ENCODE measurements at places on chromosomes 1 and 21. TPM values are rescaled to one million over a fixed set of nuclear protein-coding genes. Genes with fewer than 3 reads are reported as not detected.

The GBP7 gene
- not detected for total RNA-seq

The GUCA2A gene
- total RNA-seq: not detected

The KIF26B gene
- not detected for total RNA-seq

The LRRC39 gene
- total RNA-seq: 1.0 TPM

The CYP4Z1 gene
- total RNA-seq: not detected

The SLC9C2 gene
- total RNA-seq: not detected

The OPTC gene
- not detected for total RNA-seq

The NBPF20 gene
- 6.0 TPM for total RNA-seq

The MANEAL gene
- total RNA-seq: 1.8 TPM

The FCGR3A gene
- 15.8 TPM for total RNA-seq

The TTC22 gene
- 9.8 TPM for total RNA-seq

The OLFML3 gene
- total RNA-seq: 1.3 TPM

The NCF2 gene
- total RNA-seq: 15.2 TPM

- DNase-seq: no peak
Measured at GRCh38 chr1:91729621-91730358, 156.2 kb downstream of the TGFBR3 start.

GRCh38 chr21:41316200-41317062 lies at the start of gene FAM3B:
Gene FAM3B, plus strand, starts transcription at chr21:41316801. Its CDS starts 79 bp downstream, at chr21:41316880.
- DNase-seq: no peak

DNA sequence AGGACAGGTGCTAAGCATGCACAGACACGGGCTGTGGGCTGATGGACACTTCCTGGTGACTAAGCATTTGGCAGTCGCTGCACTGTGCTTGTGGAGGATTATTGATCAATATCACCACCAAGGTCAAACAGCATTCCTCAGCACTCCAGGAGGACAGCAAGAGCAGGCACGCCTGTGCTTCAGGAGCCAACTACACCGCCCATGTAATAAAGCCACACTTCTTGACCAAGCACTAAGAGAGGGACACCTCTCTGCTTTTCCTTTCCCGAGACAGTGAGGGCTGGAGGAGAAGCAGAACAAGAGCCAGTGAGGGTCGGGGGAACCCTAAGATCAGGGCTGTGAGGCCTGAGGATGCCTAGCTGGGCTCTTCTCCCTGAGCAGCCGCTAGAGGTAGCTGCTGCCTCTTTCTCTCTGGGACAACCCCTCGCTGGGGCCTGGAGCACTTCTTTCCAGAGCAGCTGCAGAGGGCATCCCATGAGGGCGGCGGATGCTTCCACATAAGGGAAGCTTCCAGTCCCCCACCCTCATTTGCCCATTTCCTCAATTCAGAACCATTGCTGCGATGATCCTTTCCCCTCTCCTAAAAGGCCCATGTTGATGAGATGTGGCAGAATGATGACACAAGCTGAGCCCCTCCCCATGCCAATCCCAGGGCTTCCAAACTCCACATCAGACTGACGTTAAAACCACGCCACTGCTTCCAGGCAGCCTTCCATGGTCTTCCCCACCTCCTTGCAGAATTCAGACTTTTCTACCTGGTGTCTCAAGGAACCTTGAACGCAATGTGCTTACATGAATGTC lies 19.1 kb downstream of the RAB7B start:
- DNase-seq: no peak

GRCh38 chr1:207223162-207223561 lies 98.3 kb upstream of the CD55 start:
- no peak for DNase-seq

DNA sequence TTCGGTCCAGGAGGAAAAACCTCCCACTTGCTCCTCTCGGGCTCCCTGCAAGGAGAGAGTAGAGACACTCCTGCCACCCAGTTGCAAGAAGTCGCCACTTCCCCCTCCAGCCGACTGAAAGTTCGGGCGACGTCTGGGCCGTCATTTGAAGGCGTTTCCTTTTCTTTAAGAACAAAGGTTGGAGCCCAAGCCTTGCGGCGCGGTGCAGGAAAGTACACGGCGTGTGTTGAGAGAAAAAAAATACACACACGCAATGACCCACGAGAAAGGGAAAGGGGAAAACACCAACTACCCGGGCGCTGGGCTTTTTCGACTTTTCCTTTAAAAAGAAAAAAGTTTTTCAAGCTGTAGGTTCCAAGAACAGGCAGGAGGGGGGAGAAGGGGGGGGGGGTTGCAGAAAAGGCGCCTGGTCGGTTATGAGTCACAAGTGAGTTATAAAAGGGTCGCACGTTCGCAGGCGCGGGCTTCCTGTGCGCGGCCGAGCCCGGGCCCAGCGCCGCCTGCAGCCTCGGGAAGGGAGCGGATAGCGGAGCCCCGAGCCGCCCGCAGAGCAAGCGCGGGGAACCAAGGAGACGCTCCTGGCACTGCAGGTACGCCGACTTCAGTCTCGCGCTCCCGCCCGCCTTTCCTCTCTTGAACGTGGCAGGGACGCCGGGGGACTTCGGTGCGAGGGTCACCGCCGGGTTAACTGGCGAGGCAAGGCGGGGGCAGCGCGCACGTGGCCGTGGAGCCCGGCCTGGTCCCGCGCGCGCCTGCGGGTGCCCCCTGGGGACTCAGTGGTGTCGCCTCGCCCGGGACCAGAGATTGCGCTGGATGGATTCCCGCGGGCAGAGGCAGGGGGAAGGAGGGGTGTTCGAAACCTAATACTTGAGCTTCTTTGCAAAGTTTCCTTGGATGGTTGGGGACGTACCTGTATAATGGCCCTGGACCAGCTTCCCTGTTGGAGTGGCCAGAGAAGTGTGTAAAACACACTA lies 45.3 kb downstream of the MRPL39 start:
- DNase-seq: peak; percentile 37

GRCh38 chr1:35876988-35877387 lies 6.0 kb upstream of the AGO1 start:
- no peak for DNase-seq

- DNase-seq: no peak
Measured at GRCh38 chr1:30863858-30864604, 44.5 kb downstream of the SDC3 start.

GRCh38 chr1:206722751-206723461 lies 38.2 kb downstream of the MAPKAPK2 start:
- no peak for DNase-seq

- no peak for DNase-seq
Measured at GRCh38 chr1:72060466-72061245, 221.7 kb downstream of the NEGR1 start.

GRCh38 chr1:33267468-33268205 lies 11.3 kb downstream of the ZNF362 start:
- DNase-seq: no peak

DNA sequence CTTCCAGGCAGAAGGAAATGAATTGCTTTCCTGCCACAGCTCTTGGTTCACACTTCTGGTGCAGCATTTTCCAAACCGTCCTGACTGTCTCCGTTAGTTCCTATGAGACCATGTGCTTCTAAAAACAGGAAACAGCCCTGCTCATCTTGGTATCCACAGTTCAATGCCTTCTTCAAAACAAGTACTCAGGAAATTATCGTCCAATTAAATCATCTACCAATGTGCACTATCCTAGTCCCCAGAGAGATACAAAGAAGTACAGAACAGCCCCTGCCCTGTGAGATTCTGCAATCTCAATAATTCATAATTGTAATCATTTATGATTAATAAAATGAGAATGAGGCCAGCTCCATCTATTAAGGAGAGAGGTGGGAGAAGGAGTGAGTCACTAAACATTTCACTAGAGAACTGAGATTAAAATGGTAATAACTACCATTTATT lies 11.2 kb downstream of the CLEC20A start:
- DNase-seq: no peak

GRCh38 chr1:231417513-231417912 lies 4.6 kb downstream of the EGLN1 start:
- no peak for DNase-seq

DNA sequence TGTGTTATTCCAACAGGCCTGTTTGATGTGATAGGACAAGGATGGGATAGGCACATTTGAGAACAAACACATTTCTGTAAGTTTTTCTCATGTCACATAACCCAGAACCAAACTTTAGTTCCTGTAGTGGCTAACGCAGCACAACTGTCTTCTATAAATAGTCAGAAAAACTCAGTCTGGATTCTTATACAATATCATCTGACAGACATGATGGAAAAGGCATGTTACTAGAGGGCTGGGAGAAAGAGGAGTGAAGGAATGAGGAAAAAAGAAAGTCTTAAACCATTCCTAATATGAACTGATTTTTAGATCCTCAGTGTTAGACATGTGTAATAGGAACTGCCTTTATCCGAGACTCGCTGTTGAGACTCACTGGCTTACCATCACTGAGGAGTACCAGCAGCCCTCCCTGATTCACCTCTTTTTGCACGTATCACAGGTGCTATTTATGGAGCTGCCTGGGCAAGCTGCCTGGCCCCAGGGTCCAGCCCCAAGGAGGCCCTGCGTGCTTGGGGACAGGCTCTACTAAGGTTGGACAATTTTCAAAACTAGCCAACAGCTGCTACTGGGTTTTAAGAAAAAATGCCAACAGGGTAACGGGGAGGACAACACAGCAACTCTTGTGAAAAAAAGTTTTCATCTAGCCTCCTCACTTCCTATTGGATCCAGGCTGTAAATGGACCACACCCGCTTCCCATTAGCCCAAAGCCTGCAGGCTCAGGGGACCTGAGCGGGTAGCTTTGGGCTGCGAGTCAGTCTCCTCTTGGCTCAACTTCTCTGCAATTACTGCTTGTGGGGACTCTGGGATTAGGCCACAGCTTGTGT lies 30.7 kb upstream of the SERBP1 start:
- DNase-seq: no peak

- DNase-seq: no peak
Measured at GRCh38 chr1:32390904-32391870, 3.1 kb downstream of the BSDC1 start.

GRCh38 chr21:39961251-39961650 lies 94.0 kb downstream of the PCP4 start:
- DNase-seq: no peak

DNA sequence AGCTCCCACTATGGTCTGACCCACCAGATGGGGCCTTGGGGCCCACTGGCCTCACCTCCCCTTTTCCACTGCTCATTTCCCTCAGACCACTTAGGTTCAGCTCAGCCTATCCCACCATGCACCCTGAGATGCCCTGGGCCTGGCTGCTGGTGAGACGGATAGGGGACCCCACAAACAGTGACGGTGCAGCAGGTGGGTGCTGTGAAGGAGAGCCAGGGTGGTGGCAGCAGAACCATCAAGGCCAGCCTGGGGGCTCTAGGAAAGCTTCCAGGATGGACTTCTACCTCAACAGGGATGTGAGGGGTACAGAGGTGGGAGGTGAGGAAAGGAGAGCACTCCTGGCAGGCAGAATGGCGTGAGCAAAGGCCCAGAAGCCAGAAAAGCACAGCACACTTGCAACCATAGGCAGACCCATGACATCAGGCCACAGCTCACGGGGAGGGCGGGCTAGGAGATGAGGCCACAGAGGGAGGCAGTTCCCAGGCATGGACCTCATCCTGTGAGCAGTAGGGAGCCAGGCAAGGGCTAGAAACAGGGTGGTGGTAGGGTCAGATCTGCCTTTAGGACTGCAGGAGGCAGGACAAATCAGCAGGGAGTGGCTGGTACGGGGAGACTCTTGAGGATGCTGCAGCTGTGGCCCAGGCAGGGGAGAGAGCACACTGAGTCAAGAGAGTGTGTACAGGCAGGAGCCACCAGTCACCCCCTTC lies 23.1 kb downstream of the CYB5RL start:
- DNase-seq: no peak

GRCh38 chr1:62621907-62622306 lies 24.6 kb downstream of the ANGPTL3 start:
- DNase-seq: no peak

GRCh38 chr1:7942214-7942921 lies 1.7 kb upstream of the TNFRSF9 start:
- DNase-seq: peak; percentile 22

DNA sequence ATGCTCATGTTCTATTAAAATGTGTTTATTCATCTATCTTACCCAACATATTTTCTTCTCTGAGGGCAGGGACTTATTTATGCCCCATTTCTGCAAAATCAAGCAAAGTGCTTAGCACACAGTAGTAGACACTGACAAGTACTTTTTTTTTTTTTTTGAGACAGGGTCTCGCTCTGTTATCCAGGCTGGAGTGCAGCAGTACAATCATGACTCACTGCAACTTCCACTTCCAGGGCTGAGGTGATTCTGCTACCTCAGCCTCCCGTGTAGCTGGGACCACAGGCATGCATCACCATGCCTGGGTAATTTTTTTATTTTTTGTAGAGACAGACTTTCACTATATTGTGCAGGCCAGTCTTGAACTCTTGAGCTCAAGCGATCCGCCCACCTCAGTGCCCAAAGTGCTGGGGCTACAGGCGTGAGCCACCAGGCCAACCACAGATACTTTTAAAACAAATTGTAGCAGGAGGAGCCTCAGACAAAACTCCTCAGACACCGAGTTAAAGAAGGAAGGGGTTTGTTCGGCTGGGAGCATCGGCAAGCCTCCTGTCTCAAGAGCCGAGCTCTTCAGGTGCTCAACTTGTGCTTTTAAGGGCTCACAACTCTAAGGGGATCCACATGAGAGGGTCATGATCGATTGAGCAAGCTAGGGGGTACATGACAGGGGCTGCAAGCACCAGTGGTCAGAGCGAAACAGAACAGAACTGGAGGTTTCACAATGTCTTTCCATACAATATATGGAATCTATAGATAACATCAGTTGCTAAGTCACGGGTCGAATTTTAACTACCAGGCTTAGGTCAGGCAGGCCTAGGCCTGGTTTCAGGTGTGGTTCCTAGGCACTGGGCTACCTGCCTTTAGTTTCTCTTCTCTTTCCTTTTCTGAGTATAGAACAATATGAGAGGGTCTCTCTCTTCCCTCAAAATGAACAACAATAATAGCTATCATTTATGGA lies 5.7 kb upstream of the TMEM167B start:
- DNase-seq: no peak

DNA sequence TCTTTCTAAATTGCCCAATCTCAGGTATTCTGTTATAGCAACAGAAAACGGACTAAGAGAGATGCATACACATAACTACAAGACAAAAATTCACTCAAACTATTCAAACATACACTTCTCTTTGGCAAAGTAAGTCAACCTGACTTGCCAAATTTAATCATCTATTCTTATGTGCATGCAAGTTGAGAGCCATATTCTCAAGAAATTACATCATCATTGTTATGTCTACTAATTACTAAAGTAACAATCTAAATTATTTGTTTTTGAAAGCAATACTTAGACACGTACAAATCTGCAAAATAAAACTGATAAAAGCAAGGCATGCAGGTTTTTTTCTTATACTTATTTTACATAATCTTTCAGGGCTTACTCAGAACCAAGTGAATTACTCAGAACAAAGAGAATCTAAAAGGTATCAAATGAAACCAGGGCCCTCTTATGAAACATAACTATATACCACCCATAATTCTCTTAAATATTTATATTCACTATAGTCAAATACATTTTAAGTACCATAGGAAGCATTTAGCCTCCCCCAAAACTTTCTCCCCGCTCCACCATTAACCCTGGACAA lies 62.3 kb downstream of the HLCS start:
- no peak for DNase-seq
